ENCODE measurements at places on chromosomes 11 and 22.

DNA sequence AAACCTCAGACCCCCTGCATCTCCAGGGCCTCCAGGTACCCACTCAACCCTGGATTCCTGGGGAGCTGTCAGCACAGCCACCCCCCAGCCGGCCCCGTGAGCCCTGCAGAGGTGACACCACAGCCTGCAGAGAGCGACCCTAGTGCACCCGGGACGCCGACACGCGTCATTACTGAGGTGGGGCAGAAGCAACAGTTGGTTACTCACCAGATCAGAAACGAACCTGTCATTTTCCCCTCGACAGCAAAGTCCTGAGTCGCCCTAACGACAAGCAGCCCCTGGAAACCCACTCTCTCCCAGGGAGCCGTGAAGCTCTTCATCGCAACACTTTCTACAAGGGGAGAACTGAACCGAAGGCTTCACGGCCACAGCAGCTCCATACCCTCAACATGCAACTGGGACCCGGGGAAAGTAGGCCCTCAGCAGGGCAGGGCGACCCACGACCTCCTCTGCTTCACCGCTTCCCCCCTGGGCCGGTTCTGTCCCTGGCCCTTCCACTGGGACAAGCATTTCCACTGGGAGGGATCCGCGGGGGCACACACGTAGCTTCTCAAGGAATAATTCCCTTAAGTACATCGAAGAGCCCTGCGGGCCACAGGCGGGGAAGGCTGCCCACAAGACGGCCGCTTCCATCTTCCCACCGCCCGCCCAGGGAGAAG lies 1.6 kb downstream of the BRD1 start:
- peak; percentile 59 for DNase-seq

GRCh38 chr22:26894766-26895485 lies 237.5 kb downstream of the MIAT start:
- DNase-seq = no peak

GRCh38 chr11:27248576-27249509 lies 114.2 kb downstream of the CCDC34 start:
- no peak for DNase-seq

- DNase-seq = no peak
These were observed 379.6 kb upstream of the NARS2 start for GRCh38 chr11:78954261-78954660.

DNA sequence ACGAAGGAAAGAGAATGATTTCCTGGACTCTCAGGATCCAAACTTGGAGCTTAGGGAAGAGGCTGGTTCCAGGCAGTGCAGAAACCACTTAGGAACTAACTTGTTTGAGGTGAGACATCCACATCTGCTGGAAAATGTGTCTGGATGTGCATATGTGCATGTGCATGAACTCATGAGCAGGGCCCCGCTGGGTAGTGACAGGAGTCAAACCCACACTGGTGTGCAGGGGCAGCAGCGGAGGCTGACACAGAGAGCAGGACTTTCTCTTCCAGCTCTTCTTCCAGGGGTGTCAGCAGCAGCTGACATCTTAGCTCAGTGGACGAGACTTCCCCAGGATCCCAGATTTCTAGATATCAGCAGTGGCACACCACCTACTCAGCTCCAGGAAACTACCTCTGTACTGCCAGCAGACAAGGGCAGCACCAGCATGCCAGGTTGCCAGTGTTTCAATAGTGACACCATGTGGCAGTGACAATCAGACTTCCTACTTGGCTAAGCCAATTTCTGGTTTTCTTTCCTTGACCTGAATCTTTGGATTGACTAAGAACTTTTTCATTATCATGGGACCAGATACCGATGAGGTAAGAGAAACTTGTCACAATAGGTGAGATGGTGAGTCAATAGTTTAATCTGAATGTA lies 227.5 kb upstream of the ZC3H12C start:
- DNase-seq = no peak

GRCh38 chr11:132072858-132073211 lies 702.4 kb downstream of the NTM start:
- no peak for DNase-seq

Data from CD4-positive, alpha-beta T cell treated with Interferon gamma for 1 hour (primary cell).